ENCODE measurements at places on chromosomes 16 and 17.

GRCh38 chr17:78746263-78746948, 35.7 kb downstream of the CYTH1 start:
- no peak for DNase-seq

DNA sequence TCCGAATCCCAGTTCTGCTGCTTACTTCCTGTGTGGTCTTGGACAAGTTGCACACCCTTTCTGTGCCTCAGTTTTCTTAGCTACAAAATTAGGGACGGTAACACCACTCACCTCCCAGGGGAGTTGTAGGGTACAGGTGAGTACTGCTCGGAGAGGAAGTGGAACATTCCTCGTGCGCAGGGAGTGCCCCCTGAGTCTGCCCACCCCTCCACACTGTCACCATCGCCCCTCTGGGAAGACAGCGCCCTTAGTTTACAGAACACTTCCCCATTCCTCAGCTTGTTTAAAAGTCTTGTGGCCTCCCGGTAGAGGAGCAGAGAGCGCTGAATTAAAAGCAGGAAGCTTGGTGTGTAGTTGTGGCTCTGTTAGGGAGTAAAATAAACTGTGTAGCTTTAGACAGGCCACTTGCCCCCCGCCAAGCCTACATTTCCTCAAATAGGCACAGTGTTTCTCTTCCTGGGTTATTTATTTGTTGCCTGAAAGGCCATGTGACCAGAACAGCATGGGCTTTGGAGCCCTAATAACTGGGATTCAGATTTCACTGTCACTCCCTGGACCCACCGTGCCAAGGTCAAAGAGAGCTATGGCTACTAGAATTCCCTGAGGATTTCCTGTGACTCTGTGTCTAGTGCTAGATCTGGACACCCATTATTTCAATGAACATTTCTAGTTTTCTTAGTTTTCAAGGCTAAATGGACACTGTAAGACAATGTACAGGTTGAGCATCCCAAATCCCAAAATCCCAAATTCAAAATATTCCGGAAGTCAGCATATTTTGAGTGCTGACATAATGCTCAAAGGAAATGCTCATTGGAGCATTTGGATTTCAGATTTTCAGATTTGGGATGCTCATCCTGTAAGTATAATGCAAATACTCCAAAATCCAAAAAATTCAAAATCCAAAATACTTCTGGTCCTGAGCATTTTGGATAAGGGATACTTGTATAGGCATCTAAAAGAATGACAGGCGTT, 372.5 kb downstream of the SNX29 start:
- DNase-seq: no peak

- no peak for DNase-seq
Observed at GRCh38 chr17:49730078-49730784, 22.5 kb upstream of the SLC35B1 start.

GRCh38 chr17:72351884-72352346, 231.1 kb downstream of the SOX9 start:
- DNase-seq: no peak

DNA sequence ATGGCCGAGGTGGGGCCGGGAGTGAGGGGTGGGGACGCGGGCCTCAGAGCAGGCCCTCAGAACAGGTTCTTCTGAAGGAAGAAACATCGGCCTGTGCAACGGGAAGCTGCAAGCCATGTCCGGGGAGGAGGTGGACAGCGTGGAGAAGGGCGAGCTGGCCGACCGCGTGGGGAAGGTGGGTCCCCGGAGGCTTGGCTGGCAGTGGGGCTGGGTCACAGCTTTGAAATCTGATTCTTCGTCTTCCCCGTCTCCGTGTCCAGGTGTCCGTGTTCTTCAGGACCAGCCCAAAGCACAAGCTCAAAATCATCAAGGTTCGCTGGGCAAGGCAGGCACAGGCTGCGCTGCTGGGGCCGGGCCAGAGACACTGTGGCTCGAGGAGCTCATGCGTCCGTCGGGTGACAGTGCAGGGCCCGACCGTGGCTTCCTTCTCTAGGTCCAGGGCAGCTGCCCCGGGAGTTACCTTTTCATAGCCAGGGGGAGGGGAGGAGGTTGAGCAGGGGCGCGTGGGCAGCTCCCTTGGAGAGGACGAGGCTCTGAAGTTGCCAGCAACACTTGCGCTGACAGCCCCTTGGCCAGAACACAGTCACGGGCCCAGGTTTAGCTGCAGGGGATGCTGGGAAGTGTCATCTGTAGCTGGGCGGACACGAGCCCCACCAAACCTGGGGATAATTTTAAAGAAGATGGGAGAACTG, 51.3 kb downstream of the MEAK7 start:
- no peak for DNase-seq

- no peak for DNase-seq
Observed at GRCh38 chr17:81347437-81347836, 47.8 kb upstream of the BAHCC1 start.

DNA sequence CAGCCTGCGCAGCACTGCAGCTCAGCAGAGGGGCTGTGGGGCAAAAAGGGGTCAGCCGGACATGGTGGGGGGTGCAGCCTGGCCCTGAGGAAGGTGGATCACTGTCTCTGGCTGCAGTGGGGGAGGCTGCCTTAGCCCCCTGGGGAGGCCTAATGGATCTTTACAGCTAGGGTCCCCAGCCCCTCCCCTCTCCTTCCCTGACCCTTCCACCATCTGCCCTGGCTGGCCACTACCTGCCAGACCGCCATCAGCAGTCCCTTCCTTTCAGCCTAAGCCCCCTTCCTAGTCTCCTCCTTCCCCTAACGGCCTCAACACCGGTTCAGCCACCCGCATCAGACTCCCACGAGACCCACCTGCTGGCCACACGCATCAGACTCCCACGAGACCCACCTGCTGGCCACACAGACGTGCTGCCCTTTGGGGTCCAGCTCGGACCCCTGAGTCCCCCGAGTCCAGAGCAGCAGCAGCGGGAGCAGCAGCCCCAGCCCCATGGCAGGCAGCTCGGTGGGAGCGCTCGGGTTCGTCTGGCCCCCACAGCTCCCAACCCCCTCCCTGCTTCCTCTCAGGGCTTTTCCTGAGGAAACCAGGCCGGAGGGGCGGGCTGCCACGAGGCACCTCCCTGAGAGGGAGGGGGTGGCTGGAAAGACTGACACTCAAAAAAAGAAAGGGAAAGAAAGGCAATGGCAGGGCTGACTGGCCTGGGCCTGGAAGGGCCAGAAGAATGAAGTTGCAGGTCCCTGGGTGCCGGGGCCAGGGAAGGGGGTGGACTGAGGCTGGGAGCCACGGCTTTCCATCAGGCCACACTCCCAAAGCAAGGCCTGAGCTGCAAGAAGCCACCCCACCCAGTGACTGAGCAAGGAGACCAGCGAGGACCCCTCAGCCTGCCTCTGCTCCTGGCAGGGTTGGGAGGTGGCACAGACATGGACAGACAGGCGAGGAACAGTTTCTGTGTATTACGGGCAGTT, at the start of gene SCARF1:
SCARF1 (minus strand) TSS at position 526 of the 965 bp plus-strand sequence; CDS start at position 491, 35 bp downstream.
- DNase-seq: no peak

GRCh38 chr16:89009343-89010209, 32.6 kb upstream of the CBFA2T3 start:
- no peak for DNase-seq

DNA sequence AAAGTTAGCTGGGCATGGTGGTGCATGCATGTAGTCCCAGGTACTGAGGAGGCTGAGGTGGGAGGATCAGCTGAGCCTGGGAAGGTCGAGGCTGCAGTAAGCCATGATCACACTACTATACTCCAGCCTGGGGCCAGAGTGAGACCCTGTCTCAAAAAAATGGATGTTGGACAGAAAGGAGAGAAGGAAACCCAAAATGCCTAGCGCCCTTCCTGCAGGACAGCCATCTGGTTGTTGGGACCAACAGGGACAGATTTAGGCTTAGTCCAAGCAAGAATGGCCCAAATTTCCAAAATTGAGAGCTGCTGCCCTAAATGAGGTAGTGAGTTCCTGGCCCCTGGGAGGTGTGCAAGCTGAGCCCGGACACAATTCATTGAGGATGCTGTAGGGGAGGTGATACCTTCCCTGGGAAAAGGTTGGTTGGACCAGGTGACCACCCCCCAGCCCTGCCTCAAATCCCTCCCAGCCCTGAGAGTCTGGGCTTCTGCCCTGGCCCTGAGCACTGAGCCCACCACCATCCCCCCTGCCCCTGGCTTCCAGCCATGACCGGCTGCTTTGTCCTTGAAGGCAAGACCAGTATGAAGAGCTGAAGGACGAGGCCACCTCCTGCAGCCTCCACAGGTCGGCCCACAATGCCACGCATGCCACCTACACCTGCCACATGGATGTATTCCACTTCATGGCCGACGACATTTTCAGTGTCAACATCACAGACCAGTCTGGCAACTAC, 35.1 kb downstream of the IL21R start:
- DNase-seq: no peak

DNA sequence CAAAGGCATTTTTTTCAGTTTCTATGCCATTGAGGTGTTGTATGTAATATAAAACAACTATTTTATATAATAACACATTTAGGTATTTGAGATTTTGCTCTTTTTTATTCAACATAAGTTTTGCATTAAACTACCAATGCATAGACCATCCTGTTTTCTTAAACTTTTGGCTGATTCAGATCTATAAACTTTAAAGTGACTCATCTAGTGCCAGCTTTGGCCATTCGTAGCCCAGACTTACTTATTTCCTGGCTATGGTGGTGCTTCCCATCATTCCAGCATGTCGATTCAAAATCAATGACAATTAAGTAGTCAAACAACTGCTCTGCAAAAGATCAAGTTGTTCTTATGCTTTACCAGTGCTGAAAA, 3.1 kb downstream of the ERI2 start:
- no peak for DNase-seq

DNA sequence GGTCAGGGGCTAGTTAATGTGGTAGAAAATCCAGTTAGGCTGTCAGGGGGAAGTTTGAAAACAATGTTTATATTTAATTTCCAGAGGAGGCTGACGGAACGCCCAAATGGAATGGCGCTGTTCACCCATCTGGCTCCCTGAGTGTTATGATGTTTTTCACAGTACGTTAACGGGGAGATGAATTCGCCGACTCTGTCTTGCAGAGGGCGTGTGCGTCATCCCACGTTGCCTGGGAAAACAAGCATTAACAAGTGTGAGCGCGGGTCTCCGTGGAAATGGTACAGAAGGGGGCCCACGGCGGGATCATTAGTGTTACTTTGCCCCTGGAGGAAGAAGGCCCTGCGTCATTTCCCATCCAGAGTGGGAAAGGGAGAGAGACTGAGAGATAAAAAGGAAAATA, 29.6 kb downstream of the RGS9 start:
- no peak for DNase-seq

GRCh38 chr16:88472637-88473205, 19.6 kb downstream of the ZFPM1 start:
- DNase-seq: no peak

GRCh38 chr16:8310816-8311215, 279.5 kb downstream of the TMEM114 start:
- DNase-seq: no peak

- peak; percentile 31 for DNase-seq
Observed at GRCh38 chr17:78933025-78933958, 8.1 kb upstream of the TIMP2 start.

GRCh38 chr17:57892820-57893595, 43.2 kb upstream of the MRPS23 start:
- no peak for DNase-seq

DNA sequence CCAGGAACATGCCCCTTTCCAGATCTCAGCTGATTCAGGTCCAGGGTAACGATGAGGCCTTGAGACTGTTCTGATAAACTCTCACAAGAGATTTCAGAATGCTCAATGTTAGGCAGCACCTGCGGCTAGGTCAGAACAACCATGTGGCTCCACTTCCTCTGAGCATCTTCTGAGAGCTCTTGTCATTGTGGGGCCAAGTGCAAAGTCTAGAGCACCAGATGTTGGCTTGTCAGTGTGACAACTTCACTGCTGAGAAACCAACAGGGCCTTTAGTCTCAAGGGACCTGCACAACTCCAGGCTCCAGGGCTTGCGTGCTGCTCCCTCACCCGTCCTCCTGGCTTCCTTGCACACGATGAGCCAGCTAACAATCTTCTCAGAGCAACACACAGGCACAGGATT, 29.0 kb downstream of the FCSK start:
- DNase-seq: no peak

- no peak for DNase-seq
Observed at GRCh38 chr17:80649200-80649644, 104.6 kb downstream of the RPTOR start.

GRCh38 chr17:33228548-33228947, 64.5 kb downstream of the ASIC2 start:
- DNase-seq: no peak

DNA sequence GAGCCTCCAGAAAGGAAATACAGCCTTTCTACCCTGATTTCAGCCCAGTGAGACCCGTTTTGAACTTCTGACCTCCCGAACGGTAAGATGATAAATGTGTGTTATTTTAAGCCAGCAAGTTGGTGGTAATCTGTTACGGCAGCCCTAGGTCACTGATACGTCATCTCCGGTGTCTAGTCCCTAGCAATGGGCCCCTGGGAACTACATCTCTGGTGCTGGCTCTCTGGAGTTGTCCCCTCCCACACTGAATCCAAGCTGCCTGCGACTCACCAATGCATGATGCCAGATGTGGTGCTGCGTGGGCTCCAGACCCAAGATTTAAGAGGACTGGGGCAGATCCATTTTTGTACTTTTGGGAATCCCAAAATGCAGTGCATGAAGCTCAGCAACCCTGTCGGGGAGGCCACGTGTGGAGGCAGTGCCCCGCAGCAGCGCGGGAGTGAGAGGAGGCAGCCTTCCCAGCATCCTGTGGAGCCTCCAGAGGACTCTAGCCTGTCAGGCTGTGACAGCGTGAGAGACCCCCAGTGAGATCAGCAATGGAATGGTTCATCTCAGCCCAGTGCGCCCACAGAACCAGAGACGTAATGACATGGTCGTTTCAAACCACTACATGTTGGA, 43.6 kb upstream of the USP7 start:
- no peak for DNase-seq

DNA sequence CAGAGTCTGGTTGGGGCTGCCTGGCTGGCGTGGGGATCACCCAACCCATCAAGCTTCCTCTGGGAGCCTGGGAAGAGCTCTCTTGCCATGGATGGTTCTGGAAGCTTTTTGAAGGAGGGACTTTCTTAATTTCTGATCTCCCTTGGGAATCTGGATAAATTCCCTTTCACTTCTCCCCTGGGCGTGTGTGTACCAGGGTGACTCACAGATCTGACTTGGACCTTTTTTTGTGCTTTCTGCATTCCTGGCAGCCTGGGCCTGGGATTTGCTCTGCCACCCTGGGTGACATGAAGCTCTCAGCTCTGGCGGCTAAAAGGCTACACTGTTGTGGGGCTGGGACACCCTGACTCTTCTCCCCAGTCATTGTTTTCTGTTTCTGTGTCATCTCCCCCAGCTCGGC, 70.1 kb downstream of the ABCC1 start:
- no peak for DNase-seq

GRCh38 chr17:13046361-13046760, 28.5 kb upstream of the ELAC2 start:
- no peak for DNase-seq

GRCh38 chr16:30530163-30531037, 4.0 kb upstream of the ZNF768 start:
- DNase-seq: no peak

GRCh38 chr17:68981288-68981687, 26.1 kb upstream of the ABCA8 start:
- no peak for DNase-seq

- no peak for DNase-seq
Observed at GRCh38 chr17:78672871-78673371, 95.7 kb upstream of the DNAH17 start.
